ENCODE measurements at places on chromosomes 6 and 20.

GRCh38 chr6:52509281-52510212 lies 67.3 kb downstream of the TRAM2 start:
- DNase-seq = peak; percentile 91

GRCh38 chr6:22081709-22082108 lies 215.1 kb downstream of the PRL start:
- no peak for DNase-seq

- peak; percentile 46 for DNase-seq
These were observed 62.9 kb downstream of the SSR1 start for GRCh38 chr6:7249946-7250643.

GRCh38 chr6:110340392-110340965 lies 17.7 kb downstream of the METTL24 start:
- DNase-seq = no peak

DNA sequence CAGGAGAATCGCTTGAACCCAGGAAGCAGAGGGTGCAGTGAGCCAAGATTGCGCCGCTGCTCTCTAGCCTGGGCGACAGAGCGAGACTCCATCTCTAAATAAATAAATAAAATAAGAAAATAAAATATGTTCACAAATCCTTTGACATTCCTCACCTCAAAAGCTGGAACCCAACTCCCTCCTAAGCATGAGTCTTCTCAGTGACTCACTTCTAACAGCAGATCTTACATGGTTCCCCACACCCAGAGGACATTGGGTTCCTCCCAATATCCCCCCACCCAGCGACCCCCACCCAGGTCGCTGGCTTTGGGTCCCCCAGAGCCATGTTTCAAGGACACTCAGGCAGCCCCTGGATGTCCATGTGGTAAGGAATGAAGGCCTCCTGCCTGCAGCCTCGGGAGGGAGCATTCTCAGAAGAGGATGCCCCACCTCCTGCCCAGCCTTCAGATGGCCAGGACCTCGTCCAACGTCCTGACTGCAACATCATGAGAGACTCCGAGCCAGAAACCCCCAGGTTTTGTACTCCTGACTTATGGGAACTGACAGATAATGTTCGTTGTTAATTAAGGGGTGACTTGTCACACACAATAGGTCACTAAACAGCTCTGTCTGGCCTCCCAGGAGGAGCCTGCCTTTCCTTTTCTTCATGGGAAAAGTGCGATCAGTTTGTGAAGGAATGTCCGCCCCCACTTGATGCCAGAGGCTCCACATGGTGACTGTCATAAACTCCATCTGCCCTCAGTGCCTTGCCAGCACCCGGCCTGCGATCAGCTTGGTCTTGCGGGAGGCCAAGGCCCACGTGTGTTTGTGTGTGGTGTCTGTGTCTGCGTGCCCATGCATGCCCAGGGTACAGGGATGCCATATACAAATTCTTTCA lies 10.1 kb upstream of the GMEB2 start:
- no peak for DNase-seq

- DNase-seq = no peak
These were observed 42.4 kb downstream of the FARS2 start for GRCh38 chr6:5303682-5304081.

DNA sequence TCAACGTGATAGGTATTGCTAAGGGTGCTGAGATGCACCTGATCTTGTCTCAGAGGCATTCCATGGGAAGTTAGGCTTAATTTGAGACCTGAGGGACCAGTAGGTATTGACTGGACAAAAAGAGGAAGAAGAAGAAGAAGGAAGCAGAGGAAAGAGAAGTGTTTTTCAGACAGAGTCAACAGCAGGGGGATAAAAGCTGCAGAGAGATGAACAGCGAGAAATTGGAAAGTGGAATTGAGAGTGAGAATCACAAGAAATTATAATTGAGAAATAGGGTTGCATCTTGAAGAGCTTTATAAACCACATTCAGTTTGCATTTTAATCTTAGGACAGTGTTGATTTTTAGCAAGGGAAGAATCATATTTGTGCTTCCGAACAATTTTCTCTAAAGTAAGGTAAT lies 254.0 kb downstream of the CD83 start:
- DNase-seq = no peak

DNA sequence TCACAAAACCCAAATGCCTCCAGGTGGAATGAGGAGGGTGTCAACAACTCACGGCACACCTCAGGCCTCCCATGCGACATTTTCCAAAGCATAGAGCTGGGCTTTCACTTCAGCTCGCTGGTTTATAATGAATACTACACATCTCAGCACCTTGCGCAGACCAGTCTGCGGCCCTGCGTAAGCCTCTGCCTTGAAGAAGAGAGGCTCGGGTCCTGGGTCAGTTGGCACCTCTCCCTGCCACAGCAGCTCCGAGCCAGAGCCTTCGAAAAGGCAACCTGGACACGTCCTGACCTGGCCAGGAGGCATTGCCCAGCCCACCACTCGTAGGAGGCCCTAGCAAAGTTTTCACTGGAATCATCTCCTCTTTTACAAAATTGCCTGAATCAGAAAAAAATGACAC lies 183.0 kb upstream of the AFDN start:
- no peak for DNase-seq

DNA sequence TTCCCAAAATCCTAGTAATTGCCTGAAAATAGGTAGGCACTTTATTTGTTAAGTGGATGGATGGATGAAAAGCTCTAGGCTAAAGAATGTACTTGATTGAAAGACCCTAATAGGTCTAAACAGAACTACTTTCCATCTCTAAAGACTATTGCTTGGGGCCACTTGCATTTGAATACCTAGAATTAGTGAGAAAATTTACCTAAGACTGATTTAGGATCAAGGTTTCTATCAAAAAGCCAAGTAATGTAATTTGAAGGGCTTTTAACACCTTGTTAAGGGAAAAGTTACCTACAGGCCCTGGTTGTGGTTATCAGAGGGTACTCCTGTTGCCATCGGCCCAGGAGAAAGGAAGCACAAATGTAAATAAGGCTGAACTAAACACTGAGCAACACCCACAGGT lies 580.7 kb downstream of the LMBRD1 start:
- no peak for DNase-seq

- DNase-seq = no peak
These were observed 10.5 kb upstream of the TGM2 start for GRCh38 chr20:38175304-38176180.

DNA sequence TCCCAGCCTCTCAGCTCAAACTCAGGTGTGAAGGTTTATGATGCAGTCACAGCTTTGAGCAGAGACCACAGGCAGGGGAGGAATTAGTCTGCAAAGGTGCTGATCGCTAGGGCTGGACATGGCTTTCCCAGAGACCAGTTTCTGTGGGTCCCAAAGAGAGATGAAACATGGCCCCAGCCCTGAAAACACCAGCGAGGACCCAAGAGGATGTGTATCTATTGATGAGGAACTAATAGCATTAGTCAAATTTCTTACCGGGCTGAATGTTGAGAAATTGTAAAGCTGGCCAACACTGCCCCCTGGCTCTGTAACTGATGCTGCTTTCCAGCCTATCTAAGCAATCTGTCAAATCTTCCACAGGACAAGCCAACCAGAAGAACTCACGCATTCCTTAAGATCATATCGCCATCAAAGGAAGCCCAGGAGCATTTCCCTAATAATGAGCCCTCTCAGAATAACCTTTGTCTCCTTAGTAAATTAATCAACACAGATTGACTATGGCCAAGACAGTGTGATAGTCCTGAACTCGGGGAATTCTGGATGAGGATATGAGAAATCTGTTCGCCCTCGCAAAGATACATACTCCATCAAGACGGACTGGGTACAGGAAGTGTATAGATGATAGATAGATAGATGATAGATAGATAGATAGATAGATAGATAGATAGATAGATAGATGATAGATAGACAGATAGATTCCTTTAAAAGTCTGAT lies 7.8 kb upstream of the ACSS1 start:
- peak; percentile 32 for DNase-seq

GRCh38 chr20:2386516-2387179 lies 5.9 kb downstream of the TGM6 start:
- DNase-seq = peak; percentile 76

- no peak for DNase-seq
These were observed 632.7 kb downstream of the RFPL4B start for GRCh38 chr6:112979830-112980229.

Data from HT1080 (cell line).